Neural progenitor cell (in vitro differentiated cells): ENCODE measurements at places on chromosomes 12 and 14.

GRCh38 chr12:29041621-29042020 is 107.5 kb upstream of the FAR2 start:
- no peak overlapping the region for H3K27ac ChIP-seq
- H3K4me1 ChIP-seq, result no peaks in the 10 kb centered on the region
- no peak overlapping the region for H3K4me3 ChIP-seq
- no peaks in the 10 kb centered on the region for H3K27me3 ChIP-seq

GRCh38 chr12:107670999-107671643 is 14.5 kb upstream of the PWP1 start:
- H3K36me3 ChIP-seq, result no peaks in the 10 kb centered on the region
- no peak overlapping the region for H3K4me3 ChIP-seq
- DNase-seq, result peak; percentile 70
- H3K27me3 ChIP-seq, result no peaks in the 10 kb centered on the region

DNA sequence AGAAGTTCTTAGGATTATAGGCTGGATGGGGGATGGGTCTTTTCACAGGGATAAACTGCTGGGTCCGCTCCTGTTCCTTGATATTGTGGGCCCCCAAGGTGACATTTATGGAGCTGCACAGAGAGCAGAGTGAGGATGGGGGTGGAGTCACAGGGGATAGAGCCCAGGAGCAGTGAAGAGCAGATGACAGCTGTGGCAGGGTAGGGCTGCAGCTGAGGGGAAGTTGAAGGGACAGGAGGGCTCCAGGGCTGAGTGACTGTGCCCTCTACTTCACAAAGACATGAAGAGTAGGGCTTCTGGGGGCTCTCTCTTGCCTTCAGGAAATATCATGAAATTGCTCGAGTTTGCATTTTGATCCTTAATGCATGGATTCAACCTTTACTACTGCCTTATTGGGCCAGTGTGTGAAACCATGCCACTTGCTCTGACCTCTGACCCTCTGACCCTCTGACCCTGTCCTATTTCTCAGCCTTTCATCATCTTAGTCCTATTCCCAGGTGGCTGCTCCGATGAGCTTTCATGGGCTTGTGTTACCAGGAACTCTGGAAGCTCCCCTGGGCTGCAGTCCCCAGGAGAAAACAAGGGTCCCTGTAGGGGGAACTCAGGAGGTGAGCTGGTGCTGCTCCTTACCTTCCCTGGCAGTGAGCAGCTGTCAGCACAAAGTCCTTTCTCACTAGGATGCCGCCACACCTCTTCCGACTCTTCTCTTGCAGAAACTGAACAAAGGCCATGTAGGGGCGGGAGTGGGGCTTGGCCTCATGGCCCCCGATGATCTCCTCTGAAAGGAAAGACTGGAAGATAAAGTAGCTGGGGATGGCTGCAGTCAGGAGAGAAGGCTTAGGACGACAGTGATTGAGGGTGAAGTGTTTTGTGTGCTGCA is 1.6 kb downstream of the GZMH start:
- H3K4me3 ChIP-seq, result no peak overlapping the region
- H3K4me1 ChIP-seq, result no peaks in the 10 kb centered on the region
- H3K36me3 ChIP-seq, result no peaks in the 10 kb centered on the region
- H3K27me3 ChIP-seq, result no peaks in the 10 kb centered on the region
- DNase-seq, result no peak

DNA sequence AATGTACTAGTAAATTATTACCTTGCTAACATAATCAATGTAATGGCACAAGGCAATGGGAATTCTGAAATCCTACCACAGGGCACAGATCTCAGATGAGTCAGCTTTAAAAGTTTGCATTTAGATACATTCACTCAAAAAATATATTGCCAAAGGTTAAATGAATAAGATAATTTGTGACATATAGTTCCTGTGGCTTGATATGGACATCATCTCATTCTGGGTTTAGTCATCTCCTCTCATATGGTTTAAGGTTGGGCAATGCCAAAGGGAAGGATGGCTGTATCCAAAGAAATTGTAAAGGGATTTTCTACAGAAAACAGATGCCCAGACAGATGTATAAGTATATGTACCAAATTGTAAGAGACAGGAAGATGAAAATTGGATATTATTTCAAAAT is 1065.0 kb downstream of the LRFN5 start:
- H3K27me3 ChIP-seq, result no peaks in the 10 kb centered on the region
- H3K36me3 ChIP-seq, result no peaks in the 10 kb centered on the region
- no peak overlapping the region for H3K4me3 ChIP-seq
- H3K27ac ChIP-seq, result no peak overlapping the region
- DNase-seq, result no peak

DNA sequence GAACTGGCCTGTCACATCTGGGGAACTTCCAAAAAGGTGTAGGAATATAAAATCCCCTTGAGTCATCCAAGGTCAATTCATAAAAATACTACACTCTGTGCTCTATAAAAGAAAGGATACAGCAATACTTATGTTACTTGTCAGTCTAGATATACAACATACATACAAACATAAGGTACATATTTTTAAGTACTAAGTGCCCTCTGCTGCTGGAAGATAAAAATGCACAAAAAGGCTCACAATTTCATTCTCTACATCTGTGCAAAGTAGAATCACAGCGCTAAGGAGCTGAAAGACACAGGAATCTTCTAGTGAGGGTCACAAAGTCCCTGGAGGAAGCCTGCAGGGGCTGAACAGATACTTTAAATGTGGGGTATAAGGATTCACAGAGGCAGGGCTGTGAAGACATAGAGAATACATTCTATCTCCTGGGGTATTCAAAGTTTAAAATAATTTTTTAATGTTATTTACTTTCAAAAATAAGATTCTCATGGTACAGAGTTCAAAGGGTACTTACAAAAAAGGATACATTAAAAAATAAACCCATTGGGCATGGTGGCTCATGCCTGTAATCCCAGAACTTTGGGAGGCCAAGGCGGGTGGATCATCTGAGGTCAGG is 10.2 kb upstream of the GOLGA5 start:
- H3K4me3 ChIP-seq, result no peak overlapping the region
- H3K36me3 ChIP-seq, result no peaks in the 10 kb centered on the region
- H3K27me3 ChIP-seq, result no peaks in the 10 kb centered on the region
- DNase-seq, result peak; percentile 43
- H3K27ac ChIP-seq, result no peak overlapping the region

- H3K4me1 ChIP-seq, result no peaks in the 10 kb centered on the region
- no peak for DNase-seq
- no peaks in the 10 kb centered on the region for H3K36me3 ChIP-seq
- H3K27me3 ChIP-seq, result no peaks in the 10 kb centered on the region
- H3K4me3 ChIP-seq, result no peak overlapping the region
- H3K27ac ChIP-seq, result no peak overlapping the region
These were observed 122.5 kb downstream of the PHLDA1 start for GRCh38 chr12:75908961-75909605.

DNA sequence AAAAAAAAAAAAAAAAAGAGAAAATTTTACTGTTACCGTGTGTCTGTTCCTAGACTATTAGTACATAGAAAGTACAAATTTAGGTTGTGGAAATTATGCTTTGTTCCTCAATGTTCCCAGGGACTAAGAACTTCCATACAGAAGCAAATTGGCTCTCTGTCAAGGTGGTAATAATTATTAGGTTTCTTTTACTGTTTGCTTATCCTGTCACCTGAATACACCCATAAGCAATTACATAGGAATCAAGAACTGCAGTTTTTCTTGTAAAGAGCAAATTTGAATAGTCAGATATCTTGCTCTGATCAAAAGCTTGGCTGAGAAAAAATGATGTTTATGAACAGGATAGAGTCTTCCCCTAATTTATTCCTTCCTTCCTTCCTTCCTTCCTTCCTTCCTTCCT is 191.2 kb downstream of the AEBP2 start:
- no peak overlapping the region for H3K4me3 ChIP-seq
- H3K27me3 ChIP-seq, result no peaks in the 10 kb centered on the region
- no peaks in the 10 kb centered on the region for H3K36me3 ChIP-seq
- H3K27ac ChIP-seq, result no peak overlapping the region
- DNase-seq, result no peak

DNA sequence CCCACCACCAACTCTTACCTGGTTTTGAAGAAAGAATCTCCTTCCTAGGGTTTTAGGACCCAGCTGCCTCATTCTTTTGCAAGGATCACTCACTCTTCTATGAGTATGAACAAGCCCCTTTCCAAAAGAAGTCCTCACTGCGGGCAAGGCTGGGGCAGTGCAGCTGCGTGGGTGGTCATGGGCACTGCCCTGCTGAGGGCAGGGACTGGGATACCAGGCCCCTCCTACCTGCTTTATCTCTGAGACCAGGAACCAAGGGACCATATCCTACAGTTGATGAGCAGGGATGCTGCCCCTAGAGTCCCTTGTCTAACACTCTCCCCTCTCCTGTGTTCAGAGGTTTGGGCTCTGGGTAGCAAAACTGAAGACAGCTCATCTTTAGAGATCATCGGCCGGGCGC is 20.5 kb downstream of the HPD start:
- no peaks in the 10 kb centered on the region for H3K4me1 ChIP-seq
- no peak overlapping the region for H3K27ac ChIP-seq
- DNase-seq, result no peak
- no peaks in the 10 kb centered on the region for H3K36me3 ChIP-seq

DNA sequence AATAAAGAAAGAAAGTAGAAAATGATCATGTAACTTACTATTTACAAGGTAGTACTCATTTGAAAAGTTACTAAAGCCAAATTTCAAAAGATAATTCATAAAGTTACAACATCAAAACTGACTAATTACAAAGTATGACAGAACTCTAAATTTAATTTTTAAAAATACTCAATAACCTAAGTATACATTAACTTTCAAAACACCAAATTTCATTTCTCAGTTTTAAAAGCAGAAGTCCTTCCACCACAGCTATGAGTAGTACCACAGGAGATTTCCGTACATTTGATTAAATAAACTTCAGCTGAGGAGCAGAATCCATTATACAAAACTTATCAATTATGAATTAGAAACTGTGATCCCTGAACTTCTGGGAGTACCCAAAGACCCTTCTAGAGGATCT is 100.8 kb upstream of the BBS10 start:
- no peaks in the 10 kb centered on the region for H3K27me3 ChIP-seq
- H3K27ac ChIP-seq, result no peak overlapping the region
- no peaks in the 10 kb centered on the region for H3K4me1 ChIP-seq
- no peak for DNase-seq
- no peak overlapping the region for H3K4me3 ChIP-seq
- H3K36me3 ChIP-seq, result no peaks in the 10 kb centered on the region

DNA sequence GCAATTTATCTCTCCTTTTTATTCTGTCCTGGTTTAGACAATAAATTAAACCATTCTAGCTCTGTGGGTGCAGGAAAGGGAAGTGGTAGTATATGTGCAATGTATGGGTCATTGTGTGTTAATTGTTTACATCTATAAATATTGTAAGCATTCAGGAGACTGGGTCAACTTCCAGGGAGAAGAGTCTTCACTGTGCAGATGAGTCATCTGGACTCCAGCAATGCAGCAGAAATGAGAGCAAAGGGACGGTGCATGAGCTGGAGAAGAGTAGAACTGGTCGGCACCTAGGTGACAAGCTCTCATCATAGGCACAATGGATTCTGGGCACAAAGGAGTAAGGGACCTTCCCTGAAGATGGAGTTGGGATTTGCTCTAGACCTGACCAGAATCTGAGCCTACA is 211.1 kb upstream of the DAAM1 start:
- H3K36me3 ChIP-seq, result no peaks in the 10 kb centered on the region
- no peaks in the 10 kb centered on the region for H3K4me1 ChIP-seq
- DNase-seq, result no peak

GRCh38 chr14:103872481-103873113 is 25.2 kb upstream of the PPP1R13B start:
- H3K4me3 ChIP-seq, result peak overlapping the region; percentile 42
- peak; percentile 40 for DNase-seq
- H3K36me3 ChIP-seq, result no peaks in the 10 kb centered on the region
- H3K27me3 ChIP-seq, result no peaks in the 10 kb centered on the region
- H3K4me1 ChIP-seq, result peaks cover 7% of the 10 kb centered on the region

- no peak for DNase-seq
- H3K27me3 ChIP-seq, result no peaks in the 10 kb centered on the region
- peaks cover 3% of the 10 kb centered on the region for H3K36me3 ChIP-seq
- no peak overlapping the region for H3K27ac ChIP-seq
- H3K4me3 ChIP-seq, result no peak overlapping the region
These were observed 43.6 kb downstream of the FGD6 start for GRCh38 chr12:95173392-95174251.

GRCh38 chr14:92800012-92800411 is 5.9 kb downstream of the GOLGA5 start:
- no peaks in the 10 kb centered on the region for H3K36me3 ChIP-seq
- no peaks in the 10 kb centered on the region for H3K27me3 ChIP-seq

DNA sequence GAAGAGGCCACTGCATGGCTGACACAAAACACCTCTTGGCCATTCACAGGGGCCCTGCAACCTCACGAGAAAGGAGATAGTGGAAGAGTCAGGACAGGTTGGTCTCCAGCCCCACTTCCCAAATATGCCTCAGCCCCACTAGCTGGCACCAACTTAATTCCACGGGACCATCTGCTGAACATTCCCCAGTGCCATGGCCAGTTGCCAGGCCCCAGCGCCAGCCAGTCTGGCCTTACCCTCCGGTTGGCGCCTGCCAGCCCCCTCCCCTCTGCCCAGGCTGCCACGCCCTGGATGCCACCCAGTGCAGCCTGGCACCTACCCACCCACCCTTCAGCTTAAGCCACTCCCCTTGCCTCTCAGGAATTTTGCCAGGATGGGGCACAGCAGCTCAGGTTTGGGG is 21.2 kb upstream of the HSPB8 start:
- no peaks in the 10 kb centered on the region for H3K27me3 ChIP-seq
- peaks cover 6% of the 10 kb centered on the region for H3K4me1 ChIP-seq
- no peak for DNase-seq
- no peak overlapping the region for H3K4me3 ChIP-seq
- H3K27ac ChIP-seq, result no peak overlapping the region
- H3K36me3 ChIP-seq, result no peaks in the 10 kb centered on the region

DNA sequence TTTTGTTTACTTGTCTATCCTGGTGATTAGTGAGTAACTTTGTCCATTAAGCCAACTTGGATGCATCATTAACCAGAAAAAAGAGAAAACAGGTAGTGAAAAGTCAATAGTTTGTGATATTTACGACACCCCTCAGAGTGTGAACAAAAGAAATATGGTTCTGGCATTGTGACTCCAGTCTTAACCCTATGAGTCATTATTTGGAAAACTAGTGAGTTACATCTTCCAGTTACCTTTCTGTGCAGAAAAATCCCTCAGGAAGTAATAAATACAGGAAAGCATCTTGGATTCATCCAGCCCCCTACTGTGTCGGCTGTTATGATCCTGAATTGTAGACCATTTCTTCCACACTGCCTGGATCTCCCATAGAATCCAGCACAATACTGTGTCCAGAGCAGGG is 379.1 kb downstream of the GALC start:
- H3K4me3 ChIP-seq, result no peak overlapping the region
- H3K27me3 ChIP-seq, result no peaks in the 10 kb centered on the region
- no peaks in the 10 kb centered on the region for H3K4me1 ChIP-seq
- no peak overlapping the region for H3K27ac ChIP-seq
- no peak for DNase-seq

GRCh38 chr12:62862259-62862881 is 72.6 kb downstream of the PPM1H start:
- peaks cover 20% of the 10 kb centered on the region for H3K4me1 ChIP-seq
- H3K36me3 ChIP-seq, result no peaks in the 10 kb centered on the region
- no peaks in the 10 kb centered on the region for H3K27me3 ChIP-seq
- DNase-seq, result no peak
